ENCODE measurements at places on chromosomes 12 and 14. TPM values are rescaled to one million over a fixed set of nuclear protein-coding genes. Genes with fewer than 3 reads are reported as not detected.

Gene LRTM2
- total RNA-seq = not detected

Gene GCH1
- total RNA-seq = 35.3 TPM

Gene CEP128
- 10.1 TPM for total RNA-seq

DNA sequence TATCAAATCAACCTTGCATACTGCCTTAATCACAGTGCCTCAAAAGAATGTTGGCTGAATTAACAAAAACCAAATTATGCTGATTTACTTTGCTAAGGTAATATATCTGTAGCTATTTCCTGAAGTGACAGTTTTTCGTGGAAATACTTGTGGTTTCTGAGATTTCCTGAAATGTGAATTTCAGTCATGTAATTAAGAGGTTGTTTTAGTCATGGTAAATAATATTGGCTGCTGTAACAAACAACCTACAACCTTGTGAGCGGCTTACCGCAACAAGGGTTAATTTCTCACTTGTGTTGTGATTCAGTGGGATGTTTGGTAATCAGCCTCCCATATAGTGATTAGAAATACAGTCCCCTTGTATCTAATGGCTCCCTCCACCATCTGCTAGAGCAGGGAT, 387.9 kb downstream of the NELL2 start:
- H3K27me3 ChIP-seq = no peaks in the 10 kb centered on the region
- no peaks in the 10 kb centered on the region for H3K36me3 ChIP-seq
- no peaks in the 10 kb centered on the region for H3K4me1 ChIP-seq
- no peak overlapping the region for H3K4me3 ChIP-seq
- DNase-seq = no peak
- no peak overlapping the region for H3K27ac ChIP-seq

- H3K4me1 ChIP-seq = peaks cover 15% of the 10 kb centered on the region
- no peaks in the 10 kb centered on the region for H3K36me3 ChIP-seq
- H3K27ac ChIP-seq = peak overlapping the region; percentile 81
- H3K27me3 ChIP-seq = no peaks in the 10 kb centered on the region
- peak; percentile 76 for DNase-seq
Measured at GRCh38 chr12:110403976-110404682, 621 bp upstream of the ANAPC7 start.

- H3K4me3 ChIP-seq = no peak overlapping the region
- peaks cover 2% of the 10 kb centered on the region for H3K27me3 ChIP-seq
- no peaks in the 10 kb centered on the region for H3K36me3 ChIP-seq
- DNase-seq = no peak
- no peak overlapping the region for H3K27ac ChIP-seq
Measured at GRCh38 chr12:2739832-2740641, 54.7 kb upstream of the FKBP4 start.

GRCh38 chr12:128755566-128755965, 68.2 kb downstream of the SLC15A4 start:
- no peaks in the 10 kb centered on the region for H3K4me1 ChIP-seq
- H3K27ac ChIP-seq = no peak overlapping the region
- H3K27me3 ChIP-seq = no peaks in the 10 kb centered on the region
- no peak for DNase-seq
- H3K4me3 ChIP-seq = no peak overlapping the region

DNA sequence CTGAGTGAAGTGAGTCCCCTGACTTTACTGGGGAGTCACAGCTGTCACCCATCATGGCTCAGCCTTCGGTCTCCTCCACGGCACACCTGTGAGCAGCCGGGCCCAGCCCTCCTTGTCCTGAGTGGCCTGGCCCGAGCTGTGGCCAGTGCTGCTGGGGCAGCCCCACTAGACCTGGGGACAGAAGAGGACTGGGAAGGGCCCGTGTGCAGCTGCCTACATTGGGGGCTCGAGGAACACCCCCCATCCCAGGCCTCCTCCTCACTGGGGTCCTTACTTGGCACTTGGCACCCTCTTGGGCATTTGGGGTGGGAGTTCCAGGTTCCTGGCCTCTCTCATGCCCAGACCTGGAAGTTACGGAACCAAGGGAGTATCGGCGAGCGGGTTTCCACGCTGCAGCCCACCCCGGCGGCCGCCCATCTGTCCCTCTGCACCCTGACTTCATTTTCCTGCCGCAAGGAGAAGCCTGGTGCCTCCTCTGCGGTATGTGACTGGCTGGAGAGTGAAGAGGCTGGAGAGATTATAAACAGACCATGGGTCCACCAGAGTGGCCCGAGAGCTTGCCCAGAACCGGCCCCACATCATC, 179.7 kb downstream of the KIF26A start:
- H3K4me1 ChIP-seq = no peaks in the 10 kb centered on the region
- H3K4me3 ChIP-seq = no peak overlapping the region
- H3K27me3 ChIP-seq = peaks cover 3% of the 10 kb centered on the region
- DNase-seq = no peak

- no peak overlapping the region for H3K4me3 ChIP-seq
- H3K27me3 ChIP-seq = no peaks in the 10 kb centered on the region
- no peaks in the 10 kb centered on the region for H3K36me3 ChIP-seq
- no peak overlapping the region for H3K27ac ChIP-seq
- DNase-seq = no peak
Measured at GRCh38 chr12:131506426-131506825, 204.5 kb upstream of the SFSWAP start.

GRCh38 chr12:104220931-104221330, 5.4 kb downstream of the TXNRD1 start:
- H3K4me3 ChIP-seq = no peak overlapping the region
- no peaks in the 10 kb centered on the region for H3K4me1 ChIP-seq
- no peak overlapping the region for H3K27ac ChIP-seq
- H3K27me3 ChIP-seq = no peaks in the 10 kb centered on the region
- no peaks in the 10 kb centered on the region for H3K36me3 ChIP-seq

All from naive thymus-derived CD4-positive, alpha-beta T cell (primary cell).